Tibial nerve (tissue), 4 donors: ENCODE measurements at places on chromosomes 2 and 18. TPM values are rescaled to one million over a fixed set of nuclear protein-coding genes. Genes with fewer than 3 reads are reported as not detected.

DNA sequence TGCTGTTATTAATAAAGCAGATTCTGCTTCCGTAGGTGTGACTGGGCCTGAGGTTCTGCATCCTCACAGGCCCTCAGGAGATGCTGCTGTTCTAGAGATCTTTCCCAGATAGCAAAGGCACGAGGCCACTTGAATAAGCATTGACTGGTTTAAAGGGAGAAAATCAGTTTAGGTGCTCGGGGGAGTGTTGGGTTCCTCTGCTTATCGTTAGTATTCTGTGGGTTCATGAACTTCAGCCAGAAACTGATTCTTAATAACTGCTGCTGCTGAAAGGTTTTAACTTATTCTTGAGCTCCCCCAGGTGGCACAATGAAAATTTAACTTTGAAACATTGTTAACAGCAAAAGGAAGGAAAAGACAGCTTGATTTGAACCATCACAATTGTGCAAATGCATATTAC is 56.9 kb downstream of the ITGA6 start:
- no peak for DNase-seq

DNA sequence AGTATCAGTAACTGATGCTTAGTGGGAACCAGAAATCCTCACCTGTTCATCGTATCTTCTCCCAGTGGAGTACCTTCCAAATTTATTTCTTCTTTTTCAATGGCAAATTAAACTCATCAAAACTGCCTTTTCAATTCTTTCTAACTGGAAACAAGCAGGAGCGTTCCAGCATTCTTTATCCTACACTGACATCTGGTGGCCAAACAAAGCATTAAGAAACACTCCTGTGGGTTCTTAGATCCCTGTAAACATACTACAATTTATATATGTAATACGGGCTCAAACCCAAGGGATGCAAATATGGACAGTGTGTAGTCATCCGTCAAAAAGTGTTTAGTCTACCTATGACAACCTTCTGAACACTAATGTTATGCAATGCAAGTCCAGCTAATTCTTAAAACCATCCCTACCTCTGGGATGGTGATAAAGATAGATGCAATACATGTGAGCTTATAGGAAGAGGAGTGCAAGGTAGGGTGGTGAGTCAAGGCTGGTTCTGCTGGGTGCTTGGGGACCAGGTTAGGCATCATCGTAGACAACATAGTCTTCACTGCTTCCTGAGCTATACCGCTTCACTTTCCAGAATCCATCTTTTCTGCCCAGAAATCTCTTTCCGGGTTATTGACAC is 375.0 kb downstream of the CTNNA2 start:
- no peak for DNase-seq

The NYAP2 gene
- total RNA-seq: under 0.01 TPM

The EDAR gene
- total RNA-seq: under 0.01 TPM

GRCh38 chr2:10216677-10217488 is 85.8 kb upstream of the HPCAL1 start:
- no peak for DNase-seq

DNA sequence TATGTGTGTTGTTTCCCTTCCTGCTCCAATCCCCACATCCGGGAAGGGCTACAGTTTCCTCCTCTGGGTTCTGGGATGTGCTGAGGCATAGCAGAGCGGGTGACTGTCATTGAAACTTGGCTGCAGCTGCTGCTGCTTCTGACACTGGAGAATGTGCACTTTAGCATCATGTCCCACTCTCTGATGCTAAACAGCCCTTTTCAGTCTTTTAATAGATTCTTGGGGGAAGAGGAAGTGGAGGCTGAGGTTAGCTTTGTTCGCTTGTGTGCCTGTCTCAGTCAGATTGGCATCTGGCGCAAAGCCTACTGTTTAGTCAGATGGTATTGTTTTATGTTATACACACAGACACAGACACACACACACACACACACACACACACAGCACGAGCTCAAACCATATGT is 136.5 kb upstream of the RND3 start:
- DNase-seq: no peak

GRCh38 chr2:145914716-145915115 is 1394.8 kb upstream of the ZEB2 start:
- DNase-seq: no peak

GRCh38 chr18:65659912-65660311 is 90.9 kb upstream of the CDH7 start:
- no peak for DNase-seq

GRCh38 chr2:176833671-176834070 is 378.9 kb upstream of the HNRNPA3 start:
- no peak for DNase-seq

DNA sequence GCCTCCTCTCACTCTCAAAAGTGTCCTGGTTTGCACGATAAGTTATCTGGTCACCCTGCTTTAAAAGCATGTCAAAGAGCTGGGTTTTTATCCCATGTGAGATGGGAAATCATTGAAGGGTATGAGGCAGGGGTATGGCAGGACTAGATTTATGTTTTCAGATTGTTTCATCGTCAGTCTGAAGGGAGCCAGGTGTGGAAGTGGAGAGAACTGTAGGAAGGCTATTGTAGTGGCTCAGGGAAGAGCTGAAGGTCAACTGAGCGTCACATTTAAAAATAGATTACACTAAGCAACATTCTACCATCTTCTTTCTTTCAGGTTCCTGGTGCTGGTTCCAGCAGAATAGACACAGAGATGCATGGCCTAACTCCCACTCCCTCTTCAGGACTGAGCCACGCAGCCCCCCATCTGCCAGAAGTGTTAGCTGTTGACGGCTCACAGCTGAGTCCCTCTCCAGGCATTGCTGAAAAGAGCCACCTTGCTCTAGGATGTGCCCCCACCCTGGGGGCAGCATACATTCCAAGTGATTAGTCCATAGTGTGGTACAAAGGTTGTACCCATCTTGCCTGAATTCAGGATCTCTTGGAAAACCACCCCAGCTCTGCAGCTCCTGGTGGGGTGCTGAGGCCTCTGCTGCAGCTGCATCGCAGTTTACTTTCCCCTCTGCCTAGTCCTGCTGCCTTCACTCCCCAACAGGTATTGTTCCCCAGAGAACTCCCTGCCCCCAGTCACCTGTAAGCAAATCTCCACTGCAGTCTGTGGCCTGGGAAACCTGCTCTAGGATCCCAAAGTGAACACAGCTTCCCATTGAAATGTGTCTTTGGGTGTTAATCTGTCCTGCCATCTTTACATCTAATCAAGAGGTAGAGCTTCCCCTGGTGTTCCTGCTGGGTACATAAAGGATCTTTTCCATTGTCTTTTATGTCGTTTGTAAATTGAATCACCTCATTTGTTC is 79.5 kb upstream of the KLF7 start:
- no peak for DNase-seq

DNA sequence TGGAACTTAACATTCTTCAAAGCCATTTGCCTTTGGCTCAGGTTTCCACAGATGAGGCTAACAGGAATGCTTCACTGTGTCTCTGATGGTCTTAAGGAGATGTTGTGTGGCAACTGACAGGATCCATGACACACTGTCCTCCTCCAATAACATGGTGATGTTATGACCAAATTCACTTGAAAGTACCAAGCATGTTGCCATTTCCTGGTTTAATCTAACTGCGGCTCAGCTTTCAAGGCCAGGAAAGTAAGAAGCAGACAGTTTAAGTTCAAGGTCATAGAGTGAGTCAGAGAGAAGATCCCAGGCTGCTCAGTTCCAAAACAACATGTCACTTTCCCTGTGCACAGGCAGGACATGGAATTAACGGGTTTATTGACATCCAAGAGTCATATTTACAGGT is 513.6 kb downstream of the STK39 start:
- DNase-seq: no peak

DNA sequence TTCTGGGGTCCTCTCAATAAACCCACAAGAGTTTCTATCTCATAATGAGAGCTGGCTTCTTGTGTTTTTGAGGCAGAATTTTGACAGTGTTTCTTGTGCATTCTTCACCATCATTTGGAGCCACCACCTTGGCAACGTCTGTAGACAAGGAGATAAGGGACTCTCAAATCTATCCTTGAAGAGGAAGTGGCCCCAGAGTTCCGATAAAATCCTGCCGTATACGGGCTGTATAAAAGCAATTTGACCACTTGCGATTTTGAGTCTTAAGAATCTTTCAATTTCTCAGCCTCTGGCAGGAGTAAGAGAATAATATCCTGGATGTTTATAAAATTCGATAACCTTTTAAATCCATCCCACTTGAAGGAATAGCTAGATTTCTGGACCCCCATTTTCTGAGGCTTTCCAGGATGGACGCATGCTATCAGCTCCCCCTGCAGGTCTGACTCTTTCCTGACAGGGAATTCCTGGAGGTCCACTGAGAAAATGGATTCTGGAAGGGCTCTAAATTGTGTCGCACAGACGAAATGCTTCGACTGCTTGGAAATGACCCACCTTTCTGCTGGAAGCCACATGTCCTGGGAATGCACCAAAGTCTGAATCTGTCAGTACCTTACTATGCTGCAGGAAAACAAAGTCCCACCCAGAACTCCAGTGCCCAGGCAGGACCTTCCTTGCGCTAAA is 54.1 kb downstream of the E2F6 start:
- DNase-seq: no peak

The PAX3 gene
- not detected for total RNA-seq

- DNase-seq: no peak
Measured at GRCh38 chr2:111884592-111884964, 585 bp upstream of the ANAPC1 start.

The CACNB4 gene
- 4.2 TPM for total RNA-seq
